ENCODE measurements at places on chromosomes 11 and 22.

DNA sequence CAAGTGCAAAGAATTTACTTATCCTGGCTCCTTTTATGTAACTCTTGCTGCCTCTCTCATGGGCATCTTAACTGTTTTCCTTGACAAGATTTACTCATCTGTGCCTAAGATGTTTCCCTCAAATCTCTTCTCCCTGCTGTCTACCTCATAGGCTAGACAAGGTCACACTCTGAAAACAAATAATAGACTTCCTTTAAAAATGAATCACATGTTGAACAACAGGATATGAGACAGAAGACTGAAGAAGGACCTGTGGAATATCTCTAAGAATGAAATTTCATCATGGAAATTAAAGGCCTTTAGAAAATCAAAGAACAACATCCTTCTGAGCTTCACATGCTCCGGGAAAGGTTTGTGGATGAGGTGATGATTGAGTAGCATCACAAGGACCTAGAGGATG, 6.0 kb upstream of the SCGB2A2 start:
- no peak for DNase-seq

GRCh38 chr11:126426820-126427749, 71.6 kb downstream of the ST3GAL4 start:
- no peak for DNase-seq

GRCh38 chr22:44623771-44624510, 78.1 kb upstream of the PRR5 start:
- peak; percentile 21 for DNase-seq

DNA sequence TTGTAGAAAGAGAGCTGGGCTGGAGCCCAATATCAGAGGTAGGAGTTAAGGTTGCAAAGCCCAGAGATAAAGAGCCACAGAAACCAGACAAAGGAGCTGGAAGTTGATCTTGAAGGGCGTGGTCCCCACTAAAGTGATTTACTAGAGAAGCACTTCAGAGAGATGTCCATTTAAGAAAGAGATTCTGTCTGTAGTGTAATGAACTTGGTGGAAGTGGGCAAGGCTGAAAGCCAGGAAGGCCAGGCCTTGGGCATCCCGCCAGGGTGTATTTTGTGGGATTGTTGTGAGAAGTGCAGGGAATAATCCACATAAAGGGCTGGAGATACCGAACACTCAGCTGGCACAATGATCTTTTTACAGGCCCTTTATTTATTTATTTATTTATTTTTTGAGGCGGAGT, 1398.8 kb downstream of the TBC1D22A start:
- no peak for DNase-seq

DNA sequence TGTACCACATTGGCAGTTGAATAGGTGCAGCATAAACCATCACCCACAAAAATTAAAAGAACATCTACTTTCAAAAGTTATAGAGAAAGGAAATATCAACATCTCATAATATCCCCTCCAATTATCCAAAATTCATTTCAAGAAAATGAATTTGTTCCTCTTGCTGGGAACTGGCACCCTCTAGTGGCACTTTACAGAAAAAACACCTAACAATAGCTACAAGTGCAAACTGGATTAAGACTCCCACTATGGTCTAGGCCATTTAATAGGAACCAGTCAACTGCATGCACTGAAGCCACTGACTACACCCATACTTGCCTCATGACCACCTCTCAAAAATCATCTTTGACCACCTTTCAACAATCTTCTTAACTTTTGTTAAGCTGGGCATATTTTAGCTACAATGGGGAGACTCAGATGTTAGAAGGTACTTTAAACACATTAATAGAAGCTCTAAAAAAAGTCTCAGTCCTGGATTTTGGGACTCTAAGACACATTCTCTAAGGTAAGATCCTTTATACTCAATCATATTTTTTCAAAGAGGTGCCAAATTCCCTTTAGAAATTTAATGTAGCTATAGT, 17.3 kb downstream of the TRAF6 start:
- no peak for DNase-seq

DNA sequence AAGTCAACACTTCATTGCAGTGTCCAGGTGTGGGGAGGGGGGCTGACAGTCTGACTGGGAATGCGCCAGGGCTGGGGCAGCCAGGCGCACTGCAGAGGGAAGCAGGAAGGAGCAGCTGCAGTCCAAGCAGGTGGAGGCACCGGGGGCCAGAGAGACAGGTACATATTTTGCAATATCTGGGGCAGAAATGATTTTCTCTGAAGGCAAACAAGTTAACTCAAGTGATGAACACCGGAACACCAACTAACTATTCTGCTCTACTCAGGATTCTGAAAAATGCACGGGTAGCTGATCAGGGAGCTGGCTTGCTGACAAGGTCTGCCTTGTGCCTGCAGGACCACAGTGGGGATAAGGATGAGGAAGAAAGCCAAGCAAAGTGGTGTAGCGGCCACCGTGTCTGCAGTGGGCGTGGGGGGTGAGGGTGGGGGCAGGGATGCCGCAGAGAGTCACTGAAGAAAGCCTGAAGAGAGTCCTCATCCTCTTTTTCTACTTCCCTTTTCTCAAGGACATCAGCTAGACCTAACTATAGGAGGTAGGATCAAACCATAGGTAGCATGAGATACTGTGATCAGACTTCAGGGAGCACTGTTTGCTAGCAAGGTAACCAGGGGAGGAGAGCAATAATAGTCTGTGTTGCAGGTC, 83.4 kb downstream of the SCN3B start:
- DNase-seq: no peak

DNA sequence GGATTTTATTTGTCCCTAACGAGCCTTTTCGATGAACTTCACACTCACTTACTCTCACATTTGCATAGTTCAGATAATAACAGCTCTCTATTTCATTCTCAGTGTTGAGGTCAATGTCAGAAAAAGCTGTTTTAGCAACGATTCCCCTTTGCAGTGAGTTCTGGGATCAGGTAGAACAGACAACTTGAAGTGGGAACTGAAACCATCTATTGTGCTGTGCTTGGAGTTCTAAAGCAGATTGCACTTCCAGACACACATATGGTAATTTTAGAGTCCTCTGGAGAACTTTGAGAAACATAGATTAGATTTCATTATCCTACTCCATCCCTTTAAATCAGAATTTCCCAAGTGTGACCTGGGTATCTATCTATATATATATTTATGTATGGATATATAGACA, 124.6 kb upstream of the BLID start:
- no peak for DNase-seq

- no peak for DNase-seq
Measured at GRCh38 chr22:27416511-27417420, 384.8 kb downstream of the MN1 start.

GRCh38 chr11:74949753-74950137, 679 bp downstream of the SPCS2 start:
- no peak for DNase-seq

GRCh38 chr11:2207773-2208621, 36.4 kb upstream of the TH start:
- no peak for DNase-seq

- DNase-seq: peak; percentile 30
Measured at GRCh38 chr22:29524442-29525191, 28.9 kb downstream of the THOC5 start.

- no peak for DNase-seq
Measured at GRCh38 chr11:120212926-120213325, 2.1 kb downstream of the OAF start.

GRCh38 chr11:128530118-128531074, 57.0 kb downstream of the ETS1 start:
- no peak for DNase-seq

- no peak for DNase-seq
Measured at GRCh38 chr22:47850644-47851151, 1088.2 kb downstream of the TBC1D22A start.

- DNase-seq: no peak
Measured at GRCh38 chr11:32080361-32080980, 10.4 kb upstream of the RCN1 start.

- DNase-seq: no peak
Measured at GRCh38 chr11:8257003-8257664, 6.5 kb downstream of the LMO1 start.

GRCh38 chr11:116171271-116172140, 601.3 kb downstream of the BUD13 start:
- DNase-seq: no peak

DNA sequence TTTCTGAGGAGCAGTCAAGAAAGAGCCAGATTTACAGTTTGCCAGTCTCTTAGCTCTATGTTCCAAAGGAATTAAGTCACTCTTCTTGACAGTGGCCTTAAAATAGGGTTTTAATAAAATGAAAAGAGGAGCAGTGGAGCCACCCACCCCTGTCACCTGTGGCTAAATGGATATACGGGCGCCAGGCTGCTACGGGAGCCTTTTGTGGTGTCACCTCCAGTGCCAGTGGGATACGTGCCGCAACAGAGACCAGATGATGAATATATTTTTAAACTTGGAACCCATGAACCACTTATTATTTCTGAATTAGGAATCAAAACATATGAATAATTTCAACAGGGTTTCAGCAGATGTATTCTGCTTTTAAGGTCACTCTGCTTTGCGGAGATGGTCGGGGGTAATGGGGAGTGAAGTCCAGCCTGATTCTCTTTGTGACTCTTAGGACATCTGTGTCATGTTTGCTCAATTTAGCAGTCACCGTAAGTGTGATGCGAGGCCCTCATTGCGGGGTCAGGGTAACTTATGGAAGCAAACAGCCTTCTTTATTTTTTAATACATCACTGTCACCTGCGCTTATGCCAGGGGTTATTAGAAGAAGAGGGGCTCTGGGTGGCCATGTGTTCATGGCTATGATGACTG, 64.3 kb downstream of the ZBTB16 start:
- no peak for DNase-seq

- no peak for DNase-seq
Measured at GRCh38 chr11:118088531-118088930, 1.8 kb upstream of the SMIM35 start.

- peak; percentile 62 for DNase-seq
Measured at GRCh38 chr11:35272391-35272902, 133.5 kb downstream of the CD44 start.

DNA sequence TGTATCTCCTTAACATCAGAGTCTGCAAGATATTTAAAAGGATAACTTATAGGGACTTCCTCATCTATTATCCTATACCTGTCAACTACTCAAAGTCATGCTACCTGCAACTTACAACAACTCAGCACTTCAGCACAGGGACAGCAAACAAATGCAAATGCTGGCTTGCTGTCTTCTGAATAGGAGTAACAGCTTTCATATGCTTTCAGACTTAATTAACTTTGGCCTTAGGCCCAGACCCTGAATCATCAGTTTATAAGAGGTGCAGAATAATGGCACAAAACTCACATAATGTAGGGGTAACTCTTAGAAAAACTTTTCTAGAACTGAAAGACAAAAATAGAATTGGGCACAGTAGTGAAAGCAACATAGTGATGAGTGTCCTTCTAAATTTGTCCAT, 953.4 kb downstream of the DLG2 start:
- no peak for DNase-seq

GRCh38 chr11:120565466-120566155, 54.1 kb downstream of the GRIK4 start:
- DNase-seq: no peak

DNA sequence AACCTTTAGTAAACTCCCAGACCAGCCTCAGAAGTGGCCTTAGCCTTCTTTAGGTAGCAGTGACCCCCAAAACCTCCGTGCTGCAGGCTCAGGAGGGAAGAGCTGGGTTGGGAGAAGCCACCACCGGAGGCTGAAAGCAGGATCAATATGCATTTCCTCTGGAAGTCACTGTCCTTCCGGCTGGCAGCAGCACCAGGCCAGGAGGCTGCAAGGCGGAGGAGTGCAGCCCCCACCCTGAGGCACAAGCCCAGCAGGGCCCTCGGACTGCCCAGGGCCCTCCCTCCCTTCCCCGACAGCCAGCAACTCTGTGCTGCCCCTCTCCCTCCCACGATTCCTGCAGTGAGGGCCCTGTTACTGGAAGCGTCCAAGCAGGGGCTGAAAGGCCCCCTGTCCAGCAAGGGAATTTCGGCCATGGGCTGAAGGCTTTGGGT, 3.2 kb upstream of the NRXN2 start:
- no peak for DNase-seq

DNA sequence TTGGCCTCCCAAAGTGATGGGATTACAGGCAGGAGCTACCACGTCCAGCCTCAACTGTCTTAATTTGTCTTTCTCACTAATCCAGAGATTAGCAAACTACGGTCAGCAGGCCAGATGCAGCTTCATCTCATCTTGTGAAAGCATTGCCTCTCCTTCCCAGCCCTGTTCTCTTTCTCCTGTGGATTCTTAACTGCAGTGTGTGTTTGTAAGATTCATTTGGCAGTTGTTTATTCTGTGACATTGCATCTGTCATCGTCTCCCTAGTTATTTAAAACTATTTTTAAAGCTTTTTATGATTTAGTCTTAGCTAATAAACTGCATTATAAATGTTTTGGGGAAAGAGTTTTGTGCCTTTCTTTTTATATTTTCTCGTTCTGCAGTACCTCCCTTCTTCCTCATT, 29.2 kb downstream of the RNF169 start:
- no peak for DNase-seq

DNA sequence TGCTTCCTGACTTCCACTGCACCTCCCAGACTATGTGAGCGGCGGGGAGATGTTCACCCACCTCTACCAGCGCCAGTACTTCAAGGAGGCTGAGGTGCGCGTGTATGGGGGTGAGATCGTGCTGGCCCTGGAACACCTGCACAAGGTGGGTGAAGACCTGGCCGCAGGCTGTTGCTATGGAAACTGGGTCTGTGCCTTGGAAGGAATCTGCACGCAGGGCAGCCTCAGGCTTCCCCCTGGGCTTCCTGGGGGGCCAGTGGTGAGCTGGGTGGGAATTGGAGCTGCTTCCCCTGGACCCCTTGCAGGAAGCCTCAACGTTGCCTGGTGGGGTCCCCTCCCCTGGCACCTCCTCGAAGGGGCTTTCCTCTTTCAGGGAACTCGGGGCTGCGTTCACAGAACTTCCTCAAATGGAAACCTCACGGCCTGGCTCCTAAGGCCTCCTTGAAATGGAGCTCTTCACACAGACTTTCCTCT, 1.5 kb downstream of the RPS6KA4 start:
- no peak for DNase-seq

DNA sequence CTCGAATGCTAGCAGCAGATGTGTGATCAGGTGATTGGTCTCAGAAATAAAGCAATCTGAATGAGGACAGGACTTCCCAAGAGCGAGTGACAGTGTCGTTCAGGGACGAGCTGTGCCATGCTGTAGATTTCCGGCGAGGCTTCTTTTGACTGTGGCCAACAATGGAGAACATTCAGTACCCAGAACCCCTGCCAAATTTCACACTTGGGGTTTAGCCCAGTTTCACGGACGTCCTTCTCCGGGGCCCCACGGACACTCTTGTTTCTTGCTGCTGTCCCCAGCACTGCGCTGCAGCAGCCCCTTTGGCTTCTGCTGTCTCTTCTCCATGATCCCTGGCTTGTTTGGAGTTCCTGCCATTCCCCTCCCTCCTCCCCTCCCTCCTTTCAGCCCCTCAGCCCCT, 115.1 kb upstream of the GRAMD1B start:
- no peak for DNase-seq

All from activated CD4-positive, alpha-beta T cell treated with anti-CD3 and anti-CD28 coated beads for 48 hours (primary cell).